Kidney tubule cell (primary cell): ENCODE measurements at places on chromosomes 4 and X.
A peak's percentile ranks its signal among the peaks of the same experiment; 100 is the strongest.

GRCh38 chr4:772118-772517 is 53.8 kb downstream of the CPLX1 start:
- DNase-seq, result no peak

DNA sequence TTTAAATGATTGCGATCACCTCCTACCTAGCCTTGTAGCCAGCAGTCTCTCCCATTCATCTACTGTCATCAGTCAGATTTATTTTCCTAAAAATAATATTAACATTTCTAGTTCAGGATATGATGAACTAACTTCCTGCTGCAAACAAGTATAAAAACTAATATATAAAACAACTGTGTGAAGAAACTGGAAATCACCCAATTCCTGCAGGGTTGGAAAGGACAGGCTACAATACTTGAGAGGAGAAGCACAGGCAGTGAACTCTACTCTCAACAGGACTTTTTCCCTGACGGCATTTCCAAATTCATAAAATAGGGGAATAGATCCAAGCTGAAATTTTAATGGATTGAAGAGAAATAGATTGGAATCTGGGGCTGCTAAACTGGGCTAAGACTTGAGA is 14.2 kb upstream of the BBS12 start:
- no peak for DNase-seq

DNA sequence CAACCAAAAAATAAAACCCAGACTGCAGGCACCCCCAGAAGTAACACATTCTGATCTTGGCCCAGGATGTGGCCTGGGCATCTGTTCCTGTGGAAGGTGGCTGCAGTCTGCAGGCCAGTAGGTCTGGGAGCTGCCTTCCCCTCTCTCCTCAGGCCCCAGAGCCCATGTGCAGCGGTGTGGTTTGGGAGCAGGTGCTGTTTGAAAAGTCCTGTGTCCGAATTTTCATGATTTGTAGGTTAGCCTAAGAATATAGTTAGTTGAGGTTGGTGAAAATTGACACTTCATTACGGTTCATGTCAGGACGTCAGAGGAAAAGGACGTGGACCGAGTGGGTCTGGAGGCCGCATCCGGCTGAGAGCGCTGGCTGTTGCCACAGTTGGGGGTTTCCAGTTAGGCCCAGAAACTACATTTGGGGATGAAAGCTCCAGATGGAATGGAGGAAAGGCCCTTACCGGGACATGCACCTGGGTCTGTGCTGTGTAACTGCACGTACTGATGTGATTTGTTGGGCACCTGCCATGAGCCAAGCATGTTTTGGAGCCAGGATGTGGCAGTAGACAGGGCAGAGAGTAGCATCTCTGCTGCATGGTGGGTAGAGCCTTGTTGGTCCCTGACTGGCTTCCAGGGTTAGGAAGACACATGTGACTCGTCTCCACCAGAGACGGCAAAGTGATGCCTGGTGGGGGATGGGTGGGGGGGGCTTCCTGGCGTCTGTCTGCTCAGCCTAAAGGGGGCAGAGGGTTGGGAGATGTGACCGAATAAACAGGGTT is 21.7 kb upstream of the HGFAC start:
- no peak for DNase-seq

DNA sequence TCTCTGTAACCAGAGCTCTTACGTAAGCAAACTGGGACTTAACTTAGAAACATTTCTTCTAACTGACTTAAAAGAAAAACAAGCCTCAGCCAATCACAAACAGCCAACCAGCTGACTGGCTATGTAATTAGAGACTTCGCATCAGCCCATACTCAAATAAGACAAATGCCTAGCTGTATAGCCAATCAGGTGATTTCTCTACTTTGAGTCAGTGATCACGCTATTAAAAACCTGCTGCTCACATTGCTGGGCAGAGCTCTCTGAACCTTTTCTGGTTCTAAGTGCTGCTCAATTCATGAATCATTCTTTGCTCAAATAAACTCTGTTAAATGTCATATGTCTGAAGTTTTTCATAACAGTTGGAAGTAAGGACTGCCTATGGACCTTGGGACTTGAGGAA is 9.9 kb upstream of the SMIM10L2A start:
- peak; percentile 39 for DNase-seq

- no peak for DNase-seq
Measured at GRCh38 chrX:22171287-22172060, 101.2 kb upstream of the CBLL2 start.
